ENCODE measurements at places on chromosomes 3 and 15.

- no peak for DNase-seq
Measured at GRCh38 chr15:43808960-43809678, 8.7 kb downstream of the HYPK start.

- no peak for DNase-seq
Measured at GRCh38 chr3:177525987-177526712, 328.9 kb upstream of the TBL1XR1 start.

DNA sequence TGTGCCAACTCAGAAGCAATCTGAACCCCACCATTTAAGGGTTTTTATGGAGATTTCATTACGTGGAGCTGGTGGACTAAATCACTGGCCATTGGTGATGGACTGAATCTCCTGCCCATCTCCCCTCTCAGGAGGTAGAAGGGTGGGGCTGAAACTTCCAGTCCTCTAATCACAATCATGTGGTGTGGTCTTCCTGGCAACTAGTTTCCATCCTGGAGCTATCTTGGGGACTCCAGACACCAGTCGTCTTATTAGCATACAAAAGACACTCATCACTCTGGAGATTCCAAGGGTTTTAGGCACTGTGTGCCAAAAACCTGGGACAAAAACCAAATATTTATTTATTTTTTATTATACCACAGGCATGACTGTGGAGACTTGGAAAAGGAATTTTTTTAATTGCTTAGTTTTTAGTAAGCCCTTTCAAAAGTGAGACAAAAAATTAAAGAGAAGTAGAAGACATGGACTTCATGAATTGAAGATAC is 203.6 kb downstream of the WNT5A start:
- DNase-seq = no peak

DNA sequence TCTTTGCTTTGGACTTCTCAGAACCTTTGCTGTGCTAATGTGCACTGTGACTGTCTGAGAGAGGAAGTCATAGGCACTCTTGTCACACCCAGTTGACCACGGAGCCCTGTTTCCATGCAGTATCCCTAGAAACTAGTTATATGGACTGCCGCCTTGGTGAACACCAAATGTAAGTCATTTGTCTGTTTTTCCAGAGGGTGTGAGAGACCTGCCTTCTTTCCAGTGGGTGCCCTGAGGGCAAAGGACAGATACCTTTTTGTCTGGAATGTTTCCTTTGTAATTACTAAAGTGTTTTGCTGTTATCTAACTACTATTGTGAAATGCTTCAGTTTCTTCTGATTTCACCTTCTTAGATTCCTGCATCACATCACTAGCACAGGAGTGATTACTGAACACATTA is 91.8 kb downstream of the LARS2 start:
- DNase-seq = no peak

DNA sequence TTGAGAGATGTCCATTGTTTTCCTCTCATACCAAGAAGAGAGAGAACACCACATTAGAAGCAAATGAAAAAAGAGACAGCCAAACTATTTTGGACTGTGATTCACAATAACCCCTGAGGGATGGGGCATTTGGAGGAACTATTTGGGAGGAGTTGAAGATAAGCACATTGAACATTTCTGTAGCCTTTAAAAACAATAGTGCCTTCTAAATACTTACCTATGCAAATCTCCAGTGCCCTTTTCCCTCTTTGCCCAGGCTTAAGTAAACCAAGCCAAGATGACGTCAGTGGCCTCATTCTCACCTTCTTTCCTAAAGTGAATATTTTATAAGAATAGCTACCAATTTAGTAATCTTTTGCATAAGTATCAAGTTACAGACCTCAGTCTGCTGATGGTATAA is 89.7 kb upstream of the COL8A1 start:
- no peak for DNase-seq

DNA sequence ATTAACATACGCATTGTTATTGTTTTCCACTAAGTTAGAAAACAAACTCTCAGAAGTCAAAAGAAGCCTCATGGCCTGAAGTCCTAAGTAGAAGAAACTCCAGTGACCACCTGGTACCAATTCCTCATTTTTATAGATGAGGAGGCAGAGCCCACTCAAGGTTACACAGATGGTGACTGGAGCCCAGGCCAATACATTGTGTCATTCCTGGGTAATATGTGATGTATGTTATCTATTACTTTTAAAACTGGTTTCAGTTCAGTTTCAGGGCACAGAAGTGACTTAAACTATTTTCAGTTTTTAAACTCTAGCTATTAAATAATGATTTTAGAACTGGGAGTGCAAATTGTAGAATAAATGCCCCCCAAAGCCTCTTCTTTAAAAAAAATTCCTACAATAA is 66.7 kb upstream of the STXBP5L start:
- DNase-seq = no peak
